Glutamatergic neuron (in vitro differentiated cells): ENCODE measurements at places on chromosomes 5 and 9.

- DNase-seq: no peak
Measured at GRCh38 chr5:4383518-4384198, 756.5 kb upstream of the ADAMTS16 start.

DNA sequence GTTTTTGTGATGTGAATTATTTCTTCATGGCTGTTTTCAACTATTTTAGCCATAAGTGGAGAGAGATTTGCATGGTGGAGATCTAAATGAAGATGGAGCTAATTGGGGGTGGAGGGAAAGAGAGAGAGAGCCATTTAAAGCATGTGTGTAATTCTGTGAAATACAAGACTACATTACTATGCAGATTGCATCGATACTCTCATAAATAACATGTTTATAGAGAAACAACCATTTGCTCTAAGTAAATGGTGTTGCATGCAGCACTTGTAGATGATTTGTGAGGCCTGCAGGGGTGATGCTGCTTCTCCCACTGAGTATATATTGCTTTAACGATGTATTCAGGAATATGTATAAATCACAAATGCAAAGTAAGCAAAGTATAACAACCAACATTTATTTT lies 270.2 kb upstream of the RIOK2 start:
- DNase-seq: no peak

- DNase-seq: no peak
Measured at GRCh38 chr5:135318037-135318436, 81.0 kb downstream of the MACROH2A1 start.

- DNase-seq: no peak
Measured at GRCh38 chr9:88828018-88828417, 163.2 kb upstream of the S1PR3 start.

DNA sequence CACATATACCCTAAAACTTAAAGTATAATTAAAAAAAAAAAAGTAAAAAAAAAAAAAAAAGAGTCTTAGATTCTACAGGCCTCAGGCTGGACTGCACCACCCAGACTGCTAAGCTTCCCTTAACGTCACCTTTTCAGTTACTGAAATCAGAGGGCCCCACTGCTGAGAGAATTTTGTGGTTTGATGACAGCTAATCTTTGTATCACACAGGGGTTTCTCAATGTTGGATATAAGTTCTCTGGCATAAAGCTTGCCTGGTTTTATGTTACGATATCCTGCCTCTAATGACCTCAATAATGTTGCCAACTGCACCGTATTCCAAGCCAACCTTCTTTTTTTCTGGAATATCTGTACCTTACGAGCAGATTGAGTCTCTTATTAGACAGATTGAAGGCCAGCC lies 43.1 kb upstream of the C6 start:
- no peak for DNase-seq

DNA sequence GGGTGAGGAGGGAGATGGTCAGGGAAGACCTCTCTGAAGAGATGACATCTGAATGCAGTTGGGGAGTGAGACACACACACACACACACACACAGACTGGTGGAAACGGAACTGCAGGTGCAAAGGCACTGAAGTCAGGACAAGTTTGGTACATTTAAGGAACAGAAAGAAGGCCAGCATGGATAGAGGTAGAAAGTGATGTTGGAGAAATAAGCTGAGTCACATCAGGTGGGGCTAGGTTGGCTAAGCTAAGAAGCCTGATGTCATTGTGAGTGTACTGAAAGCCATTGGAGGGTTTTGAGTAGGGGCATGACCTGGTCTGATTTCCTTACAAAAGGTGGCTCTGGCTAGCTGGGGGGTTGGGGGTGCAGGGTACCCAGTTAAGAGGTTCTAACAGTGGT lies 3.1 kb downstream of the BSPRY start:
- DNase-seq: no peak

DNA sequence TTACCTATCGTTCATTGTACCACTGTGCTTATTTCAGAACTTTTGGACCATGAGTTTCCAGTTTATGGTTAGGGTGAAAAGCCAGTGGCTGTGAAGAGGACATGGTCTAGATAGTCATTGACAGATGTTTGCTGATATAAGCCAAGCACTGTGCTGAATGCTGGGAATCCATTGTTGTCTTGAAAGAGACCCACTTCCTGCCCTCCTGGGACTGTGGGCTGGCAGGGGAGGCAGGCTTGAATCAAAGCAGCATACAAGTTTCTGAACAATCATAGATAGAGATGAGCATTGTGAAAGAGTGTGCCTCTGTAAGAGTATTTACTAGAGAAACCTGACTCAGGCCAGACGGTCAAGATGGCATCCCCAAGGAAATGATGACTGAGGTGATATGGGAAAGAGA lies 73.4 kb downstream of the NMUR2 start:
- no peak for DNase-seq

GRCh38 chr5:61330341-61330844 lies 1.7 kb upstream of the ZSWIM6 start:
- DNase-seq: peak; percentile 49

GRCh38 chr5:158166424-158166823 lies 307.5 kb upstream of the CLINT1 start:
- DNase-seq: no peak

DNA sequence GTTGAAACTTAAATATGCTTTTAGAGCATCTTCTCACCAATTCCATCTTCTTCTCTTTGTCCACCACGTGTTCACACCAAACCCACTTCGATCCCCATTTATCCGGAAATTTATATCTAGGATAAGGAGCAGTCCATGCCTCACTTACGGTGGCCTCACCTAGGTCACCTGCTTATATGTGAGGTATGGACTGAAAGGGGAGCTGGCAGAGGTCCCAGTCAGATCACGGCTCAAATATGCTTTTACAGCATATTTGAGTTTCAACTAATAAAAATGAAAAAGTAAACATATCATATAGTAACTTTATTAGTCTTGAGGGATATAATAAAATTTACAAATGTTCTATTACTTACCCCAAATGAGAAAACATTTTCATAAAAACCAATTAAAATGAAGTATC lies 508.4 kb downstream of the CDH18 start:
- DNase-seq: no peak

DNA sequence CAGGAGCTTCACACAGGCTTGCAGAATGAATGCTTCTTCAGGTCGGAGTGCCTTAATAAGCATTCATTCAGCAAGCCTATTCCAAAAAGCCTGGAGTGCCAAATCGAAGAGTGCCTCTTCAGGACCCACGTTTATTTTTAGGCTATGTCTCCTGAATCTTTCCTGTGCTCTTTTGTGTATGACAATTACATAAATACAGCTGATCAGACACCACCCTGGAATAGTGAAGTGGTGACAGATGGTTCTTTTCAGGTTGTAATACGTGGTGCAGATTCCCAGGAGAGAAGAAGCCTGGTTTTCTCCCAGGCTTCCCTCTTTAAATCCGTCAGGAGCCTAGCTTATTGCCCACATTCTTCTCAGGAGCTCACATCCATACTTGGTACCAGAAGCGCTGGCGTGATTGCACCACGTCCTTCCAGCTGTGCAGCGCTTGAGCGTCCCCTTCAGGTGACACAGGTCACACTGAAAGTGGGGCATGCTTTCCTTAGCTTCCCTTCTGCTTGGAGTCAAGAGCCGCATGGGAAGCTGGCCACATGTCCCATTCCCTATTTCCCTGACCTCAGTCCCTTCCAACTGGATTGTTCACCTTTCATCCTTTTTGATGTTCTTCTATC lies 123.1 kb downstream of the ADCY2 start:
- DNase-seq: no peak

GRCh38 chr9:96721303-96721702 lies 56.6 kb downstream of the ZNF510 start:
- no peak for DNase-seq

GRCh38 chr9:138064547-138064946 lies 187.0 kb downstream of the CACNA1B start:
- no peak for DNase-seq

- DNase-seq: no peak
Measured at GRCh38 chr5:81908771-81909170, 63.1 kb upstream of the ATG10 start.

DNA sequence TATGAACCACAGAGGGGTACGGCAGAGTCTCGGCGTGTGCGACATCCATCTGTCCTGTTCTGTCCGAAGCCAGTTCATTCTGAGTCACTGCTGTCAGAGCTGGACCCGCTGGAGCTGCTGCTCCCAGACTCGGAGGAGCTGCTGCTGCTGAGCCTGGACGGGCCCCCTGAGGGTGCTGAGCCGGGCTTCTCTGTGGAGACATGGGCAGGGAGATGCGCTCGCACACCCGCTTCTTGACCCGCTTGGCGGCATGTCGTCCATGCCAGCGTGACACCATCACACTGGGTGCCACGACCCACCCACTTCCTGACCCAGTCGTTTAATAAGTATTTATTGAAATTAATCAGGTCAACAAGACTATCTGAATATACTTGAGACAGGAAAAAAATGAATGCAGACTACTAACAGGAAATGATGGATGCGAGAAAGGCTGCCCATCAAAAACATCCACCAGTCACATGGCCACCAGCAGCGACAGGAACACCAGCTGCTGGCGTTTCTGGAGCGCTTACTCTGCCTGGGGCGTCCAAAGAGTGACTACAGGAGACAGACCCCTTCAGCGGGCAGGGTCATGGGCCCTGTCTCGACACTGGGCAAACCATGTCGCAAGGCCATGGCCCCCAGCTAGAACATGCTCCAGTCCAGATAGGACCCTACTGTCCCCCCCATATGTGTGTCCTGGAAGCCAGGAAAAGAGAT lies 8.4 kb downstream of the BRD3OS start:
- no peak for DNase-seq

DNA sequence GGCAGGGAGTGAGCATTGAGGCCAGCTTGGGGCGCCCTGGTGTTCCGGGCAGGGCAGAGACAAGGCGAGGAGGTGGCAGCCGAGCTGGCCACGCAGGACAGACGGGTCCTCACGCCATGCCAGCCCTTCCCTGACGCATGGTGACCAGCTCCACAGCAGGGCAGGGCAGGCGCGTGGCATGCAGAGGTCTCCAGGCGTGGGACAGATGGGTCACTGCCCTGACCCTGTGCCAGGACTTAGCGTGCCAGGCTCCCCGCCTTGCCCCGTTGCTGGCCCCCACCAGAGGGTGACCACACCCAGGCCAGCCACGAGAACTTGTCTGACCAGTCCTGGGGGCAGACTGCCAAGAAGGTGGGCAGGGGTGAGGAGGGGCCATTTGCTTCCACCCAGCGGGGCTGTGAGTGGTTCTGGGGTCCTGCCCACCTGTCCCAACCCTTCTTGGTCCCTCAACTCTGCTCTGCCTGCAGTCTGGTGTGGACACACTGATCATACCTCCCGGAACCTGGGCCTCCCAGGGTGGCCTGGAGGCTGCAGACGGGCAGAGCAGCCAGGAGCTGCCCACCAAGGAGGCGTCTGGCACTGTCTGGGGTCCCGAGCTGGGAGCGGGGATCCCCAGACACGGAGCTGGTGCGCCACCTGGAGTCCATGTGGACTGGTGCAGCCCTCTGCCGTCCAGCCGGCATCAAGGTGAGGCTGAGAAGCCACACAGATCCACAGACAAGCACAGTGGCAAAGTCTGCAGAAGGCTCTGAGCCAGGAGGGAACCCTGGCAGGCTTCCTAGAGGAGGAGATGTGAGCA lies at the start of gene RNF224:
Gene RNF224, plus strand, starts transcription at position 449 of the 799 bp plus-strand sequence. CDS start 834 bp downstream, outside the sequence.
- DNase-seq: peak; percentile 91

- no peak for DNase-seq
Measured at GRCh38 chr9:94867842-94868312, 141.4 kb downstream of the AOPEP start.

GRCh38 chr9:16150501-16150900 lies 597.7 kb downstream of the CCDC171 start:
- DNase-seq: no peak

DNA sequence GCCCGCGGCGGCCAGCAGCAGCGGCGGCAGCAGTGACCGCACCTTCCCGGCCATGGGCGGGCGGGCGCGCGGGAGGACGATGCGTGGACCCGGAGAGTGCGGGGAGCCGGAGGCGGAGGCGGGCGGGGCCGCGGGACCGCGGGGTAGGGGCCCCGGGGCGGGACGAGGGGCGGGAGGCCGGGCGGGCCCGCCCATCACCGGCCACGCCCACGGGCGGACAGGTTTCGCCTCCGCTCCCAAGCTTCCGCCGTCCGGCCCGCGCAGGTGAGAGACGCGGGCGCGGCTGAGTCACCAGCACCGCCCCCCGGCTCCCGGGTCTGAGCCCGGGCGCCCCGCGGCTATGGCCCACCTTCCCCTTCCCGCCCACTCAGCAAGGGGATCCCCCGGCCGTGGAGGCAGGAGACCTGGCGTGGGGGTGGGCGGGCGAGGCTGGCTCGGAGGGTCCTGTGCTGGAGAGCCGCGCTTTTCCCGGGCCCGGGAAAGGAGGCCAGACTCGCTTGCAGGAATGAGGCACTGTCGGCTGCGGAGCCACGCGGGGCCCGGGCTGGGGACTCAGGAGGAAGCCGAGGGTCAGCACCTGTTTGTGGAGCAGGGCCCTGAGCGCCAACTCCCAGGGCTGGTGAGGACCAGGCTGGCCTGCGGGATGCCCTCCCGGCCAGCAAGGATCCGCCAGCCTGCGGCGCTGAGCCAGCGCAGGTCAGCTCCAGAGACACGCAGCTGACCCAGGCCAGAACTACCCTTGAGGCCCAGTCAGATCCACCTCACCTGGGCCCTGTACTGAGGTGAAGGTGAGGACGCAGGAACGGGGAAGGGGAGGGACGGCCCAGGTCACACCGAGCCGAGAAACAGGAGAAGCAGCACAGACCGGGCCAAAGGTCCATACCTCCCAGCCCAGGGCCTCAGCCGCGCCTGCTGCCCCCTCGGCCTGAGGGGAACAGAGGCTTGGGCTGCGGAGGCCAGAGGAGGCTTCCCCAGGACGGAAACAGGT lies at the start of gene ENTPD2:
Gene ENTPD2, minus strand, starts transcription at position 118 of the 988 bp plus-strand sequence. Its CDS starts 64 bp downstream, at position 54.
- DNase-seq: no peak

GRCh38 chr5:14110680-14111079 lies 32.5 kb upstream of the TRIO start:
- no peak for DNase-seq

- DNase-seq: no peak
Measured at GRCh38 chr9:74303945-74304344, 193.2 kb upstream of the RORB start.

- DNase-seq: peak; percentile 89
Measured at GRCh38 chr9:83334320-83334719, 203.9 kb downstream of the FRMD3 start.

DNA sequence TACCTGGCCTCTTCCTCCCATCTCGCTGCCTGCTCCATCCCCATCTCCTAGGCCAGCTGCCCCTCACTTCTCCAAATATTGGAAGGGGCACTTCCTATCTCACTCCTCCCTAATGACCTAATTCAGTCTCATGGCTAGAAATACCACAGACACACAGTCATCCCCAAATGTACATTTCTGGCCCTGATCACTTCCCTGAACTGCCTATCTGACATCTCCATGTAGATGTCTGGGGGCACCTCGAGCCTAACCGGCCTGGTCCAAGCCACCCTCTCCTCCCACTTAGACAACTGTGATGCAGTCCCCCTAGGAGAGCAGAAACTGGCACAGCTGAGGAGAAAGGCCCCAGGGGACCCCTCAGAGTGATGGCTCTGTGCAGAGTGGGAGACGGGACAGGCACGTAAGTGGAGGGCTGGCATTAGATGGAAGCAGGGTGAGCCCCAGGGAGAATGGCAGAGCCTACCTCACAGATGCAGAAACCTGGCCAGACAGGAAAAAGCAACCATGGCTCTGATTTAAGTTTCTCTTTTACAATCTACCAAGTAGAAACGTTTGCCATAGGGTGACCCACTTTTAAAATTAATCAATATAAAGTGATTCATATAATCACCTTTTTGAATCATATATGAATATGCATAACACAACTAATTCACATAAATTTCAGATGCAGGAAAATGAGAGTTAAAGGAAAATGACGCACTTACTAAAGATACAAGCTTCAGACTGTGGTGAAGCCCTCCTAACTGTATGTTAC lies 22.1 kb downstream of the CAMSAP1 start:
- DNase-seq: no peak

- peak; percentile 56 for DNase-seq
Measured at GRCh38 chr5:139711906-139712224, 63.7 kb downstream of the CXXC5 start.
